ENCODE measurements at places on chromosomes 4 and X. TPM values are rescaled to one million over a fixed set of nuclear protein-coding genes. Genes with fewer than 3 reads are reported as not detected.

The FMR1NB gene
- total RNA-seq, result not detected

The TGIF2LX gene
- total RNA-seq, result not detected

The PDZD4 gene
- total RNA-seq, result 1.6 TPM

The ARL9 gene
- total RNA-seq, result not detected

The GIMD1 gene
- not detected for total RNA-seq

The TLL1 gene
- total RNA-seq, result 8.4 TPM

The IL13RA2 gene
- not detected for total RNA-seq

The H2BW2 gene
- not detected for total RNA-seq

The MMGT1 gene
- 27.2 TPM for total RNA-seq

The ZNF732 gene
- not detected for total RNA-seq

The LRIT3 gene
- total RNA-seq, result 0.20 TPM

DNA sequence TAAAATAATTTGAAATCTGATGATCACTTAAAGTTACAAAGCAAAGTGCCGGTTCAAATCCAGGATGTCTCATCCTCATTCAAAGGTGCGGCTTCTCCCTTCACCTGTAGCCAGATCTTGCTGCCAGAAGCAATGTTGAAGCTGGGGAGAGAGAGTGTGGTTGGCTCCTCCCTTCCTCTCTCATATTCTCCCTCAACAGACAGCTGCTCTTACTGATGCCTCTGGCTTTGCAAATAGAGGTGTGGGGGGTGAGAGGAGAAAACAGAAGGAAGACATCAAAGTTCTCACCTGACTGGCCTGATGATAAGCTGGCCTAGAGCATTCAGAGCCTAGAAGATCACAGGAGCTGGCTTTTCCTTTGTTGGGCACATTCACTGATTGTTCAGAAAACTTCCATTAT is 28.3 kb upstream of the BTC start:
- DNase-seq, result no peak

DNA sequence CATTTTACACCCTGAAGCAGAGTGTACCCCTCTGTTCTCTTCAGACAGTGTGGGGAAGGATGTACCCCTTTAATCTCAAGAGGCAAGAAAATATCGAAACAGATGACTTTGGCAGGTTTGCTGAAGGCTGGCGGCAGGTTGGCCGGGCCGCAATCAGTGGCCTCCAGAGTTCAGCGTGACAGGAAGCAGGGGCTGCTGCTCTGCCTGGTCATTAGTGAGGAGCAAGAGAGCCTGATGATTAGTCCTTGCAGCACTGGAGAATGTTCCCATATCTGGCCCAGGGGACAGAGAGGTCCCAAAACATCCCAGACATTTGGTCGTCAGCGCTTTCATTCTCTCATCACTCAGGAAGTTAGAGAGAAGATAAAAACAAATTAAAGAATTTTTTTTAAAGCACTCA is 352.8 kb downstream of the SPRY1 start:
- DNase-seq, result no peak

DNA sequence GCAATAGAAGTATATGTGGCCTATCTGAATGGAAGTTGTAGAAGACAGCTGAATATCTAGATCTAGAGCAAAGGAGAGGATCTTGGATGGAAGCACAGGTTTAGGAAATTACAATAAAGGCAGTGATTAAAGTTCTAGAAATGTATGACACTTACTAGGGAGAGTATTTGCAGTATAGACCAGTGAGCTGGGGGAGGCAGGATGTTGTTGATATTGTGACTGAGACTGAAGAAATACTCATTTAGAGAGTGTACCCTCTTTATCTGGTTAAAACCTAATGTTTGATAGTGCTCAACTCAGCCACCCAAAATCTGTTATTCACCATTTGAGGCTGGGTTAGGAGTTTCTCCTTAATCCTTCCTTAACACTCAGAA is 439.5 kb downstream of the GRXCR1 start:
- no peak for DNase-seq

DNA sequence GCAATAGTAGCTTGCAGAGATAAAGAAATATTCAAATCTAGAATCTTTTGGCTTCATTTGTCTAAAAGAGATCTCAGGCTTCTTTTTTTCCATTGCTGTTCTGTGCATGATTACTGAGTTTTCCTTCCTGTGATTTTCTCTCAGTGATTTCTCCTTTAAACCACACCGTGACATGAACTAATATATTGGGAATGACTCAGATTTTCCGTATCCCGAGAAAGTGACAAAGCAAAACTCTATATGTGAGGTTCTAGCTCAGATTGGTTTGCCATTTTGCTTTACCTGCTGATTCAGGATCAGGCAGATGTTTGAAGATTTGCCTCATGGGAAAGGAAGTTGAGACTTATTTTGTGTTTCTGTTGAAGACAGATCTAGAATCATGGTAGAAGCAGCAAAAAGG is 59.4 kb downstream of the MTHFD2L start:
- no peak for DNase-seq

- no peak for DNase-seq
Observed at GRCh38 chrX:134933911-134934310, 56.9 kb upstream of the SMIM10 start.

GRCh38 chr4:54843946-54844345 is 186.2 kb downstream of the KIT start:
- no peak for DNase-seq

DNA sequence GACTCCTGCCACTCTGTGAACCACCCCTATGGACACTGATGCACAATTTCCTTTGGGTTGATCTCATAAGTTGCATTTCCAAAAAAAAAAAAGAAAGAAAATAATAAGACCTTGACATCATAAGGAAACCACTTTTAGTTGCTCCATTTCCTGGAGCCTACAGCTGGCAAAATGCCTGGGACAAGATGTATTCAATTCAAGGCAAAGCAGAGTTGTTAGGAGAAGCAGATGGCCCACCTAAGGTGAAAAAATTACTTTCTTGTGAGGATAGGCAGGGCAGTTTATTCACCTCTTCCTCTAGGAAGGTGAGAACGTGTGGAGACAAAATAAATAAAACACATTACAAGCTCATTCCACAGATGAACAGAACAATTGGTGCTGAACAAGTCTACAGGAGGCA is 14.1 kb upstream of the SCRG1 start:
- DNase-seq, result no peak

DNA sequence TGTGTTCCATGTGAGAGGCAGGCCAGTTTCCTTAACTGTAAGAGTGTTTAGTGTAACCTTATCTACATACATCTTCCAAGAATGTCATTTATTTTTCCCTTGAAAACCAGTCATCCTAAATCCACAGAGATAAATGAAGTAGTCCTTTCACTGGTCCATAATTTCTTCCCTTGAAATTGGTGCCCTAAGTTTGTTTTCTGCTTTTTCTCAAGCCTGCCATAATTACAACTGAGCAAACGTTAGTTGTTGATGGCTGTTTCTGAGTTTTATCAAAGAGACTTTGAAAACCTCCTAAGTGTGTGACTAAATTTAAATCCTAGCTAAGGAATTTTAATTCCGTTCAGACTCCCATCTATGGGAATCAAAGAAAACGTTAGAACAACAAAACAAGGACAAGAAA is 3.6 kb upstream of the TDO2 start:
- no peak for DNase-seq

- no peak for DNase-seq
Observed at GRCh38 chrX:119187298-119187697, 48.8 kb upstream of the PGRMC1 start.

DNA sequence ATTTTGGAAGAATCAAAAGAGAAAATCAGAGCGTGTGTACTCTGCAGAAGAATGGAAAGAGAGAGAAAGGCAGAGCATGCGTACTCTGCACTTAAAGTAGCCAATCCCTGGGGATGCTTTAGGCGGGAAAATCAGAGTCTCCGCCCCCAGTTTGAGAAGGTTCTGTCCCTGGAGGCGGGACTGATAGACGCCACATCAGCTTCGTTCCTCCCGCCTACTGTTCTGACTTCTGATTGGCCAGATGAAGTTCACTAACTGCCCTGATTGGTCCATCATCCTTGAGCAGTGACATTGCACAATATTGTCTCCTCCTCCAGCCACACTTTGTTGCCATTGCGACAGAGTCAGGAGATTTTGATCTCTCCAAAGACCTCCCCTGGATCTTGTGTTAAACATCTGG is 23.8 kb downstream of the SSX1 start:
- DNase-seq, result no peak

DNA sequence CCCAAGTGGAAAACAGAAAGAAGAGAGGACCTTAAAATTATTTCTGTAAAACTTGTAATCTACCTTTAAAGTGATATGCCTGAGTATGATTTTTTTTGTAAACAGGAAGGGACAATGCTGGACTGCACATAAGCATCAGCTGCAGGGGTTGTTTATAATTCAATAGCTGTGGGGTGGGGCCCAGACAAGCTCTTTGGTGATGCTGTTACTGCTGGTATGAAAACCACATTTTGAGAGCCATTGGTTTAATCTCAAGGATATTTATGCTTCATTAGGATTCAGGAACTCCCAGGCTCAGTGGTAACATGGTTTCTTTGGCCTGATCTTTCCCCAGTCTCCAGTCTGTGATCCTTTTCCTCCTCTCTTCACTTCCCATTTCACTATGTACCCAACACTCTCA is 34.3 kb upstream of the GRPR start:
- no peak for DNase-seq

GRCh38 chr4:105461621-105462382 is 12.1 kb downstream of the PPA2 start:
- no peak for DNase-seq

- DNase-seq, result no peak
Observed at GRCh38 chr4:41006141-41006540, 208.2 kb downstream of the APBB2 start.

DNA sequence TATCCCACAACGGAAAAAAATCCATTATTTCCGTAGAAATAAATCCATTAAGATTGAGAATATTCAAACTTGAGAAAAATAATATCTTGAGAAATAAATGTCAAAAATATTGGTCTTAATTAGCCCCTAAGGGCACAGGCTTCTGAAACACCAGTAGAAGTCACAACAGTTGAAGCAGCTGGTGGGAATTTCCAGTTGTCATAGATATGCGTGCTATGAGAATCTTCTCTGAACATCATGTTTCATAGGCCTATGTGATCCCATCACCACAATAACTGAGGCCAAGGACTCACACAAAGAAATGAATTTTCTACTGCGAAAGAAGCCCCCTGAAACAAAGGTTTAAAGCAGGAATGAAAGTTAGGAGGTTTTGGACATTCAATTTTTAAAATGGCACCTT is 292.0 kb downstream of the DTHD1 start:
- no peak for DNase-seq

- no peak for DNase-seq
Observed at GRCh38 chr4:38365748-38366310, 298.2 kb upstream of the KLF3 start.

DNA sequence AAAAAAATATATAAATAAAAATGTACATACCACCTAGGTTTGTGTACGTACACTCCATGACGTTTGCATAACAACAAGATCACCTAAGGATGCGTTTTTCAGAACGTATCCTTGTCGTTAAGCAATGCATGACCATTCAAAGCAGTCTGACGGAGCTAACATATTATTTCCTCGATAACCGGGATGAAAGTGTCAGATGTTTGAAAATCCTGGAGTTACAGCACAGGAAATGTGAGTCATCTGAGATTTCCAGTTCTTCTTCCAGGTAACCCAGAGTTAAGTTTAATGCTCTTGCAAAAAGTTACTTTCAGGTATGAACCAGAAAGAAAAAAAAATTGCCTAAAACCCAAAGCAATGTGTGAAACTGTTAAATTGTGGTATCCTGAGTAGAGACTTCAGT is 107.9 kb downstream of the LDB2 start:
- no peak for DNase-seq

- DNase-seq, result no peak
Observed at GRCh38 chr4:182206266-182206665, 36.9 kb upstream of the TENM3 start.

DNA sequence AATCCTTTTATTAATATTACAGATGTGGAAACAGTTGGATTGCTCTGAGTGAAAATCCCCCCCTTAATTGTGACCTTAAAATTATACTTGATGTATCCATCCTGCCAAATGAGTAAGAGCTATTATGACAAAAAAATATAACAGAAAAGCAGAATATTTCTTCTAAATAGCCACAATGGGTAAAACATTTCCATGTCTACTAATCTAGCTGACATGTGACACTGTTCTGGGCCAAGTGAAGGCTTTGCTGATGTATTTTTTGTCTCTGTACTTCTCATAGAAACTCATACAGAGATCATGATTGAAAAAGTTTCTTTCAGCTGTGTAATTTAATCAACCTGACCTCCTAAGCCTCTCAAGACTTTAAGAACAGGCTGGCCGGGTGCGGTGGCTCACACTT is 569.1 kb upstream of the ZFP42 start:
- DNase-seq, result no peak

DNA sequence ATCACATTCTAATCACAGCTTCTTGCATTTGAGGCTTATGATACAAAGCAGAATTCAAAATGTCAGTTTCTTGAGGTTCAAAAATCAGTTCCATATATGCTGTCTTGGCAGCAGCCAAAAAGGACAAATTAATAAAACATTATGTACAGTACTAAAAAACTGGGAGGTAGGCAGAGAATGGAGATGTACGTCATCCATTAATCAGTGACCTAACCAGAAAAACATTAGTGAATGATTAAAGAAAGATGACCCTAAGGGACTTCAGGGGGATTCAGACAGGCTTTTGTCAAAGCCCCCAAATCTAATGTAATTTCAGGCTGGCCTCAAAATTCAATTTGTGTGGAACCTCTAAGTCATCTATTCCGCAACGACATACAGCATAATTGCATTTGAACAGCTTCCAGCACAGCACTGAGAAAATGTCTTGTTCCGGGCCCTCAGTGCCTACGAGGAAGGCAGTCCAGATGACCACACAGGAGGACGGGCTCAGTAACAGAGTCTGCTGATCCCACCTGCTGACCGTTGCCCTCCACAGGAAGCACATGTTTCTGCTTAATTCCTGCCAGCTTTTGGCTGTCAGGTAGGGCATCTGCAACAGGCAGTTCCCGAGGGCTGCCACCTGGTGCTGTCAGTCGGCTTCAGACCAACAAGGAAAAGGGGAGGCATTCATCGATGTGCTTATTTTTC is 83.8 kb upstream of the HHIP start:
- no peak for DNase-seq

- no peak for DNase-seq
Observed at GRCh38 chr4:47519239-47519883, 34.3 kb downstream of the ATP10D start.

- no peak for DNase-seq
Observed at GRCh38 chr4:120198411-120198810, 131.8 kb upstream of the MAD2L1 start.

GRCh38 chrX:137278825-137279224 is 245.0 kb upstream of the GPR101 start:
- DNase-seq, result no peak

All from upper lobe of left lung (tissue), 6 donors.